ENCODE measurements at places on chromosomes 3 and 15.
A peak's percentile ranks its signal among the peaks of the same experiment; 100 is the strongest.

GRCh38 chr3:160081958-160082533, 93.4 kb downstream of the IL12A start:
- DNase-seq, result no peak

DNA sequence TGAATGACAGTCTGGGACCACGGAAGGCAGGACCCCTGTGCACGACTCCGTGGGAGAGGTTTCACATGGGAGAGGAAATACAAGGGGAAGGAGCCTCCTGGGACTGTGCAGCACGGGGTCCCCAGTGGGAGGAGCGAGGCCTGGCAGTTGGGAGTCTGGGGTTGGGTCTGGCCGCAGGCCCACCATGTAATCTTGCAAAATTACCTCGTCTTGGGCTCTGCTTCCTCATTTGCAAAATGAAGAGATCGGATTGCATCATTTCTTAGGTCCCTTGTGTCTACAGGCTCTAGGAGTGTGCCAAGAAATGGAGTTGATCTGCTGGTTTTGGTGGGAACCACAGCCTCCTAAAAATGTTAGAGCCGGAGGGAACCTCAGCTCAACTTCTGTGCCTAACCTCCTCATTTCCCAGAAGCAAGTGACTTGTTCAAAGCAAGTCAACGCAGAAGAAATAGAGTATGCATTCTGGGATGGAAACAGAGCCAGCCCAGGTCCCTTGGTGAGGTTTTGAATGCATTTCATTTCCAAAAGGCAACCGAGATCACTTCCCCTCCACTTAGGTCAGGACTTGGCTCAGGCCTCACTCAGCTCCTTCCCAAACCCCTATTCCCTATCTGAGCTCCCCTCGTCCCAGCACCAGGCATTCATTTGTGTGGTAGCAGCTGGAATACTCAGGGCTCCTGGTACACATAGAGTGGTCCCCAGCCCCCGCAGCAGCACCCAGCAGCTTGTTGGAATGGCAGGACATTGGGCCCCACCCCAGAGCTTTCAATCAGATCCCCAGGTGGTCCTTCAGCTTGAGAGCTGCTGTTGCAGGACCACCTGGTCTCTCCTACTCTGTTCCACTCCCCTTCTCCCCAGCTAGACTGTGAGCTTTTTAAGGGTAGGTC, 267.7 kb downstream of the XXYLT1 start:
- peak; percentile 26 for DNase-seq

- no peak for DNase-seq
These were observed 7.7 kb upstream of the RFTN1 start for GRCh38 chr3:16520970-16521881.

GRCh38 chr15:86556396-86557017, 476.8 kb downstream of the AGBL1 start:
- DNase-seq, result no peak

GRCh38 chr15:41031232-41032078, 78.2 kb downstream of the CHAC1 start:
- no peak for DNase-seq

GRCh38 chr3:32453346-32453745, 49.3 kb downstream of the CMTM6 start:
- no peak for DNase-seq

- no peak for DNase-seq
These were observed 23.4 kb downstream of the PARP16 start for GRCh38 chr15:65263313-65263712.

- DNase-seq, result peak; percentile 34
These were observed 759 bp upstream of the TTBK2 start for GRCh38 chr15:42921342-42921731.

DNA sequence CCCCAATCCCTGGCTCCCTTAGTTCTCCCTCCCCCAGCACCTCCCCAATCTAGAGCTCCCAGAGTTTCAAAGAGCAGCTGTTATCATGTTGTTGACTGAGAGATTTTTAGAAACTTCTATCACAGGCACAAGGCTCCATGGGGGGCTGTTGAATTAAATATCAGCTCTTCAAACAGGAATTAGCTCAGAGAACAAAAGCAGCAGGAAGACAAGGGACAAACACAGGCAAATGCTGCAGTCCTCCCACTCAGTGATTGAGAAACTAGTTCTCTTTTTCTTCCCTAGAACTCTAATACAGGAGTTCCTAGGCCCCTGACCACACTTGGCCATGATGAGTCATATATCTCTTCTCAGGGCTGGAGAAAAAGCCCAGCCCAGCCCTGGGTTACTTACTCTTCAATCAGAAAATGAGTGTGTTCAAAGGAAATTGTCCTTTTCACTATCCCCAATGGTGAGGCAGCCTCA, 262.1 kb downstream of the IGSF11 start:
- no peak for DNase-seq

- no peak for DNase-seq
These were observed 101.3 kb downstream of the DPH6 start for GRCh38 chr15:35444557-35445204.

GRCh38 chr15:90552162-90552928, 22.6 kb downstream of the CRTC3 start:
- DNase-seq, result no peak

- DNase-seq, result no peak
These were observed 40.8 kb downstream of the SEMA5B start for GRCh38 chr3:122986693-122987179.

DNA sequence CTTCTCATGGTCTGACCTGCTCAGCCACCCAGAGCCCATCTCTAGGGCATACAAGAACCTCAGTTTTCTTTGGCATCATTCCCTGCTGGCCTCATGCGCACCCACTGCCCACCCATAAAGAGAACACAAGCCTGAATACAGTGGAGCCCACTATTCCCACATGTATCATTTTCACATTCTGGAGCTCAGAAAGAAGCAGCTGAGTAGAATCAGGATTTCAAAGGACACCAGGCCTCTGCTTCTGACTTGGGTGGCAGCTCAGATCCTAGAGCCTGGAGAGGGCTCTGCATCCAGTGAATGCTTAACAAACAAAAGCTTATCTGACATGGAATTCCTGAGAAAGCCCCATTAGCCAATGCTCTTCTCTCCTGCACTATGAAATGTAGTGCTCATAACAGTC, 34.7 kb downstream of the RBP2 start:
- no peak for DNase-seq

DNA sequence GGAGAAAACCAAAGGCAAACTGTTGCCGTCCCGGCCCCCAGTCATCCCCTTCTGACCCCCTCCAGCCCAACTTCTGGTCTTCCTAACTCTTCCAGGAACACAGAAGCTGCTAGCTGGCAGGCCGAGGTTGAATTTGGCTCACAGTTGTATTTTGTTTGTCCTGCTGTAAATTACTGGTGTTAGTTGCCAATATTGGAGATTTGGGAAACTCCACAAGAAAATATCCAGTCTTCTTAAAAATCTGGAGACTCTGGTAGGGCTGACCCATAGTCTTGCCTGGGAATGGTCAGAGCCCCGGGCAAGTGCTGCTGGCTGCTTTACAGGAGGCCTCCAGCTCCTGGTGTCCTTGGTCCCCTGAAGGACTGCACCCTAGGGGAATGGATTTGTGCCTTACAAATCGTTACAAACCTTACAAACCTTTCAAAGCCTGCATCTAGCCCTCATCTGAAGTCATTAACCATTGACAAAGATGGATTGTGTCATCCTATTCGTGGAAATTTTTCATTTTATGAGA, 112.0 kb upstream of the MCTP2 start:
- DNase-seq, result no peak

DNA sequence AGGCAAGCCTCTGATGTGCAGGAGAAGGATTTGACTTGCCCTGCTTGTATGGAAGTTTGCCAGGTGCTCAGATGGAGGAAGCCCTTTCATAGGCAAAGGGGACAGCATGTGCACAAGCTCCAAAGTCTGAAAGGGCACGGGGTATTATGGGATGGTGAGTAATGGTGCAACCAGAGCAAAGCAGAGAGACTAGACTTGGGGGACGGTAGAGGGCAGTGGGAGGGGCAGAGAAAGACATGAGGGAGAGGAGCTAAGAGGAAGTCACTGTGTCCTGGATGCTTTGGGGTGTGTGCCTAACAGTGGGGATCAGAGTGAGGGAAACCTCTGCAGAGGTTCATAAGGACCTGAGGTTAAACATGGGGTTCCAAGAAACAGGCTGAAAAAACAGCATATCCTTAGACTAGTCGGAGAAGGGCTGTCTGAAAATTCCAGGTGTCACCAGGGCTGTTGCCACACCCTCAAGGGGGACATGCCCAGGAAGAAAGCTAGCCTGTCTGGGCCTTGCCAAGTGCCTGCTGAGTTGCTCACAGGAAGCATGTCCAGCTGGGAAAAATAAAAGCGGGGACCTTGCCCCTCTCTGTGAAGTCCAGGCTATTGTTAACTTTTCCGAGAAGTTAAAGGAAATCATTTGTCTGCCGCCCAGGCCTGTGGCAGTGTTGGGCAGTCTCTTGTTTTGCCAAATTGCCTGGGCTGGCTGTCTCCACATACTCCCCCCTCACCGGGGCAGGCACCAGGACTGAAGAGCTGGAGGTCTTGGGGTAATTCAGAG, 47.1 kb downstream of the HRH1 start:
- peak; percentile 17 for DNase-seq

GRCh38 chr3:69738859-69739203, 433 bp upstream of the MITF start:
- DNase-seq, result no peak

GRCh38 chr3:45950686-45951600, 7.7 kb downstream of the CXCR6 start:
- no peak for DNase-seq

GRCh38 chr15:71802770-71803169, 7.6 kb upstream of the NR2E3 start:
- no peak for DNase-seq

GRCh38 chr3:138833899-138834595, 681 bp downstream of the PIK3CB start:
- peak; percentile 64 for DNase-seq

DNA sequence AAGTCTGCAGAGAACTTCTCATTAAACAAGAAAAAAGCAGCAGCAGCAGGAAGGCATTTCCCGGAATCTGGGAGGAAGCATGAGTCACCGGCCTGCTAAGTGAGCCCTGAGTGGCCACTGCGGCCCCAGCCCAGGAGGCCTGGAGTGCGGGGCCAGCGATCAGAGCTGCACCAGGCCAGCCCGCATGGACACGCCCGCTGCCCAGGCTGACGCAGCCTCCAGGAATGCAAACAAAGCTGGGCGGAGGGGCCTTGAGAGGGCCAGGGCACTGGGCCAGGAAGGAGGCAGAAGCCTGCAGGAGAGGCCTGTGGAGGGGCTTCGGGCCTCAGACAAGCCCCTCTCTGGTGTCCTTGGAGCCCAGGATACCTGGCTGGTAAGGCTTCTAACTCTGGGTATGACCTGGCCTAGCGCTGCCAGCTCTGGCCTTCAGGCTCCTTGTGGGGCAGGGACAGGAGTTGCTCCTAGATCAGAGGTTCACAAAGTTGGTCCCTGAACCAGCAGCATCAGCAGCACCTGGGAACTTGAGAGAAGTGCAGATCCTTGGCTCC, 101.2 kb downstream of the SMAD6 start:
- DNase-seq, result peak; percentile 89

- DNase-seq, result no peak
These were observed 33.1 kb downstream of the TM2D3 start for GRCh38 chr15:101618851-101619614.

GRCh38 chr15:43908516-43909050, 81.8 kb downstream of the WDR76 start:
- DNase-seq, result no peak

DNA sequence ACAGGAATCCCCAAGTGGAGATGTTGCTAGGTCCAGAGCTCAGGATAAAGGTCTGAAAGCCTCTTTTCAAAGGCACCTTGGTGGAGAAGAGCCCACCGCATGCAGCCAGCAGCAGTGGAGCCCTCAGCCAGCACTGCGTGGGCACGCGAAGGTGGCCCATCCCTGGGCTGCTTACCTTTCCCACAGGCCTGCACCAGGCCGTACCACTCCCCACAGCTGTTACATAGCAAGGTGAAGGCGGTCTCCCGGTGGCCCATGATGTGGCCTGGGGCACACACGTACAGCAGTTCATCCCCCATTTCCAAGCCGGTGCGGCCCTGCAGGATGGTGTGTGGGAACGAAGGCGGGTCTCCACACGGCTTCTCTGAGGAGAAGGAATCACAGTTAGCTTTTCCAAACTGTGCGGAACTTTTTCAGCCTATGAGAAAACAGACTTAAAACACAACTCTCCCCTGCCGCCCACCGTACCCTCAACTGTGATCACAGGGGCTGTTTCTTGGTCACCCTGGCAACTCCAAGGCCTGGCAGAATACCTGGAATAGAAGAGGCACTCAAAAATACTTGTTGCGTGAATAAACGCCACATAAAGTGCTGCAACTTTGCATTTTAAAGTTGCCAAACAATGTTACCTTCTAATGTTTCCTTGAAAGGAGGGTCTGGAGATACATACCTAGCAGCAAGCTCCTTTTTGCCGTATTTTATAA, 43.7 kb downstream of the SUSD5 start:
- DNase-seq, result no peak

DNA sequence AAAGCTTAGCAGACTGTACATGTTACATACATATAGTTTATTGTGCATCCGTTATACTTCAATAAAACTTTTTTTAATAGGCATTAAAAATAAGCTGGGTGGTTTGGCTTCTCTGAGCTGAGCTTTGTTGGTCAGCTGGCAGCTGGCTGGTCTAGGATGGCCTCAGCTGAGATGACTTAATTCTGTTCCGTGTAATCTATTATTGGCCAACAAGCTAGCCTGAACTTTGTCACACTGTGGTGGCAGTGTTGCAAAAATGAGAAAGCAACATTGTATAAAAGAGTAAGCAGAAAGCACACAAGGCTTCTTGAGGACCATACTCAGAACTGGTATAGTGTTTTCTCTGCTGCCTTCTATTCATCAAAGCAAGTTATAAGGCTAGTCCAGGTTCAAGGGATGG, 45.2 kb downstream of the CGGBP1 start:
- DNase-seq, result no peak

GRCh38 chr3:184344579-184345316, 7.3 kb downstream of the FAM131A start:
- DNase-seq, result no peak

GRCh38 chr15:49024840-49025239, 21.4 kb downstream of the SECISBP2L start:
- no peak for DNase-seq

- no peak for DNase-seq
These were observed 7.9 kb upstream of the CHD2 start for GRCh38 chr15:92892201-92892555.
